ENCODE measurements at places on chromosomes 2 and 18.

GRCh38 chr2:217826520-217826919 is 176.3 kb downstream of the TNS1 start:
- DNase-seq, result no peak

GRCh38 chr18:58254873-58255511 is 211.0 kb downstream of the NEDD4L start:
- DNase-seq, result no peak

DNA sequence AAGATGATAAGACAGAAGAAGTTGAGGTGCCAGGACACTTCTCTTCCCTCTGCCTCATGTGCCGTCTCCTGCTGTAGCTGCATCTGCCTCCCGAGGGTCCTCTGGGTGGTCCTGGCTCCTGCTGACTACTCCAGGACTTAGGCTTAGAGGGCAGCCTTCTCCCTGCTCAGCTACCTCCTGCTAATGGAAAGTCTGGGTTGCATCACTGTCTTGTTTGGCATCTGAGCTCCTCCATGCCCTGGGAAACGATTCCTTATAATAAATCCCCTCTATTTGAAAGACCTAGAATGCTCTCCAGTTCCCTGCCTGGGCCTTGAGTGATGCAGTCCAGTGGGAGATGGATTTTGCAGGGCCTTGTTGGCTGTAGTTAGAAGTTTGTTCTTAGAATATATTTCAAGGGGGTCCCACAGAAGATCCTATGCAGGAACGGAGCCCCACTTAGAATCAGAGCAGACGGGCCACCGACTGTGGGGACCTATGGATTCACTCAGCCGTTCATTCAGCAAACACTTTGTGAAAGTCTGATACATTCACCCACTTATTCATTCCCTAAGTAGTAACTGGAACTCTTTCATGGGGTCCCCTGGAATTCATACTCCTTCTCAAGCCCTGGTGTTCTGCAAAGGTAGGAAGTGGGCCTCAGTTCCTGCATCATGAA is 269.8 kb upstream of the HDAC4 start:
- no peak for DNase-seq

DNA sequence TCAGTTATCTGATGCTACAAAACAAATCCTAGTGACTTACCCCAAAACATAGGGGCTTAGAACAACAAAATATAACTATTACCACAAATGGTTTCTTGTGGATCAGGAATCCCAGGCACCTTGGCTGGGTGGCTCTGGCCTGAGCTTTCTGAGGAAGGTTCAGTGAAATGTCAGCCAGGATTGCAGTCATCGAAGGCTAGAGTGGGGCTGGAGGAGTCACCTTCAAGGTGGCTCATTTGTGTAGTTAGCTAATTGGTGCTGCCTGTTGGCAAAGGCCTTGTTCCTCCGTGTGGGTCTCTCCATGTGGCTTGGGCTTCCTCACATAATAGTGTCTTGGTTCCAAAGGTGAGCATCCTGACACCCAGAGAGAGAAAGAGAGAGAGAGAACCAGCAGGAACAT is 57.4 kb downstream of the COPS8 start:
- DNase-seq, result no peak

DNA sequence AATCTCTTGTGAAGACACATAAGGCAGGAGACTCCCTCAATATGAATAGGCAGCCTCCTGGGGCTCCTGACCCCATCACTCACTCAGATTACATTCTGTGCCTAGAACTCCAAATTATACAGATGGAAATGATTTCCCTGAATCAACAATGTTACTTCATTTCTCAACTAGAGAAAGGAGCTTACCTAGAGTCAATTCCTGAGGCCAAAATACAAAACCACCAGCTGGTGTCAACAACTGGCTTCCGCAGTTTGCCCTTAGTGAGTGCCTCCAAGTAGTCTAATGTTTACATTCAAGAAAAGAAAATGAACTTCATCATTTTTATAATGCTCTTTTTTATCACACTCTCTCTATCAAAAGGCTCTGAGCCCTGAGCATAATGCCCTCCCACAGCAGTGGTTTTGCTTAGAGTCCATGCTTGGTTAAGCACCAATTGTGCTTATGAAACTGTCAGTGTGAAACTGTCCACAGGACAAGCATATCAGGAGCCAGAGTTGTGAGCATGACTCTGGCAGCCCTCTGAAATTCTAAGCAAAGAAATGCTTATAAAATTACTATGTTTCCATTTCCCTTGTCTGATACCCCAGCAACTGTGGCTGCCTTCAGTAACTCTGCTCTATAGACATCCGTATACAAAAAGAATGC is 305.7 kb upstream of the PKDCC start:
- no peak for DNase-seq

DNA sequence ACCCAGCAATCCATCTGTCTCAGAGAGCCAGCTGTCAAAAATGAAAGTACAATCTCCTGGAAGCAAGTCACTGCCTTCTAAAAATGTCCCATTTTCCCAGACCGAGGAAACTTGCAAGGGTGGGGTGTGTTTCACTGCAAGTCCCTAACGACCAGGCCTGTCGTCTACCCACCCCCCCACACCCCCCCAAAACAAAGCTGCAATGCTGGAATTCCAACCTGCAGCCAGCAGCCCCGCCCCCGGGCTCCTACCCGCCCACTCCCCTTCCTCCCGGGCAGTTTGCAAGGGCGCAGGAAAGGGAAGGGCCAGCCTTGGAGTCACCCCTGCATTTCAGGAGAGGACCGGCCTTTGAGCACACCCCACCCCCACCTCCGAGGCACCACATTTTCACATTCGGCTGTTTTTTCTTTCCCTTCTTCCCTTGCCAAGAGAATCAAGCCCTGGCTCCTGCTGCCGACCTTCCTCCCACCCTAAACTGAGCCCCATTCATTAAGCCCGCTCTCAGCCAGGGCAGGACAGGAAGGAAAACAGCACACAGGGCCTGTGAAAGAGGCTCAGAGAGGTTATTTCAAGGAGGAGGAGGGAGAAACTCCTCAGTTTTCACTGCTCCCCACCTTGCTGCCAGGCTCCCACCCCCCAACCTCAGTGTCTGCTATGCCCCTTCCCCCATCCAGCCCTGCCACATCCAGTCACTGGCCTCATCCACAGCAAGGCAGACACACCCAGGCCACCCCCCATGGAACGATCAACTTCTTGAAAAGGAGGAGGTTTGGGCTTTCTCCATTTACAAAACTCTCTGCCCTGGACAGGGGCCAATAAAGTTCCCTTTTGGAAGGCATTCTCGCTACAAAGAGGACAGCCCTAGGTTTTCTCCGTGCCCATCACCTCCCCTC is 11.3 kb downstream of the SMAD7 start:
- DNase-seq, result no peak

GRCh38 chr2:234269769-234270204 is 219.3 kb downstream of the SPP2 start:
- DNase-seq, result no peak

- DNase-seq, result no peak
These were observed 151.8 kb upstream of the SERPINE2 start for GRCh38 chr2:224190936-224191270.

- DNase-seq, result peak; percentile 38
These were observed 121.8 kb downstream of the CERS6 start for GRCh38 chr2:168577885-168578284.

GRCh38 chr18:8938817-8939216 is 163.7 kb upstream of the NDUFV2 start:
- DNase-seq, result peak; percentile 66

GRCh38 chr18:40524881-40525280 is 1430.2 kb upstream of the PIK3C3 start:
- no peak for DNase-seq

DNA sequence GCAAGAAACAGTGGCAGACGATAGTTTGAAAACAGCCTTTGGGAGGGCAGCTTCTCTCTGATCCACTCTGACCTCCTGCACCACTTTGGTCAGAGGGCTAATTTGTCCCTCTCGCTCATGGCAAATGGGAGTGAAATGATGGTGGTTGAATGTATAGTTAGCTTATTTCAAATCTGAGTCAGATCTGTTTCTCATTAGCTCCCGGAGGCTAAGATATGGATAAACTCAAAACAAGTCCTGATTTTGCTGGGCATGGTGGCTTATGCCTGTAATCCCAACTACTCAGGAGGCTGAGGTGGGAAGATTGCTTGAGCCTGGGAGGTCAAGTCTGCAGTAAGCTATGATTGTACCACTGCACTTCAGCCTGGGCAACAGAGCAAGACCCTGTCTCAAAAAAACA is 145.0 kb downstream of the ALK start:
- no peak for DNase-seq

DNA sequence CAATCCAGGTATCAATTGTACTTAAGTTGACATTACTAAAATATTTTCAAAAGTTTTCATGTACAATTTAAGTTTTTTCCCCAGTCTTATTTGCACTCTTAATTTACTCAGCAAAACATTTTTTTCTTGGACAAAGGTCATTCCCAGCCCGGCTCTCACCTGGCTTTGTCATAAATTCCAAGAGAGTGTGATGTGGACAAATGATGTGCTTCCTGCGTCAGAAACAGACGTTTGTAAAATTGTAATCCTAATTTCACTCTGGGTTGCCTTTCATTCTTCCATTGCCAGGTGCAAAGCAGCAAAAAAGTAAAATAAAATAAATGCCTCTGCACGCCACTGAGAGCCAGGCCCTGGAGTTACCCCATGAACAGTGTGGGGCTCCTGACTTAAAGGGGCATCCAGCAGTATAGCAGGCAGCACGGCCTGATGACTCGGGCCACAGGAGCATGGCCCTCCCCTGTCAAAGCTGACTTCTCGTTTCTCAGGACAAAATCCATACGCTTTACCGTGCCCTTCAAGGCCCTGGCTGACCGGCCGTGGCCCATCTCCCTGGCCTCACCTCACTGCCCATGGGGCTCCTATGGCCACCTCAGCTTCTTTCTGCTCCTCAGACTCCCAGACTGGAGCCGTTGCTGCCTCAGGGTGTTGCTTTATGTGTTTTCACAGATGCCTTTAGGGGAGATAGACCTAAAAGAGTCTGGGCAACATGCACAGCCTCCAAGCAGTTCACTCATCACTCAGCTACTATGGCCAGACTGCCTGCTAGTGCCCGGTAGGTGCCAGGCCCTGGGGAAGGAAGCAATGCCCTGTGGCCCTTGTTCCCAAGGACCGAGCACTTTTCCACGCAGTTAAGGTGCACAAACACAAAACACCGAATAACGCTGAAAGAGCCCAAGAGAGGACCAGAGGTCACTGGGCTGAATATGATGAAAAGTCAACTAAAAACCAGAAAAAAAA is 7.6 kb upstream of the TMEM185B start:
- no peak for DNase-seq

DNA sequence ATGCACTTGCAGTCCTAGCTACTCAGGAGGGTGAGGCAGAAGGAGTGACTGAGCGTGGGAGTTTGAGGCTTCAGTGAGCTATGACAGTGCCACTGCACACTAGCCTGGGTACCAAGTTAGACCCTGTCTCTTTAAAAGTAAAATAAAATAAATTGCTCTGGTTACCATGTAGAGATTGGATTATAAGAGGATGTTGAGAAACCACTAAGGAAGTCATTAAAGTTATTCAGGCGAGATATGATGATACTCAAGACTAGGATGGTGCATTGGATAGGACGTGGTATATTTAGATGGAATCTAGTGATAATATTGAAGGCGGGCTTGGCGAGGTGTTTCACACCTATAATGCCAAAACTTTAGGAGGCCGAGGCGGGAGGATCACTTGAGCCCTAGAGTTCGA is 50.6 kb downstream of the BMPR2 start:
- no peak for DNase-seq

- no peak for DNase-seq
These were observed 66.0 kb downstream of the TTC32 start for GRCh38 chr2:19835781-19836281.

- no peak for DNase-seq
These were observed 37.8 kb upstream of the PTPN4 start for GRCh38 chr2:119721904-119722303.

DNA sequence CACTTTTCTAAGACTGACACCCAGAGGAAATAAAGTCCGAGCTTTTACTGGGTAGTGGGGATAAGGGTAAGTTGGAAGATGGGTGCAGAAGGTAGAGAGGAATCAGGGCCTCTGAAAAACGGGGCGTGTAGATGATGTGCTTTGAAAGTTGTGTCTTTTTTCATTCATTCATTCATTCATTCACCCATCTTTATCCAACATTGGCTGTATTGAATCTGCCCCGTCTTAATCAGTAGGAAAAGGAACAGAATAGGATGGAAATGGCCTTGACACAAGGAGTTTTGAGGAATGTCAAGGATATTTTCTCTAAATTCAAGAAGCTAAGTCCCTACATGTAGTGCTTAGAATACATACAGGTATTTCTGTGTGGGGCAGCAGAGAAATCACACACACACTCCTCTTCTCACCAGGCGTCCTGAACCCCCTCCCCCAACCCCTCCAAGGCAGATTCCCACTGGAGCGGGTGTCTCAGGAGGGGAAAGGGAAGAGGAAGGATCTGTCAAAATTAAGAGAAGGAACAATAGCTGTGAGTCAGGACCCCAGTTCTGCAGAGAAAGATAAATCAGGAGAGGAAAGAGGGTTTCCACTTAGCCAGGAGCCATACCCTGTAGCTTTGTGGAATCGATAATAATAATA is 13.9 kb downstream of the DYSF start:
- no peak for DNase-seq

- no peak for DNase-seq
These were observed 139.6 kb upstream of the PELI1 start for GRCh38 chr2:64283641-64284361.

- no peak for DNase-seq
These were observed 7.4 kb downstream of the THNSL2 start for GRCh38 chr2:88177556-88177955.

- no peak for DNase-seq
These were observed 214.0 kb downstream of the SS18 start for GRCh38 chr18:25876330-25876948.

DNA sequence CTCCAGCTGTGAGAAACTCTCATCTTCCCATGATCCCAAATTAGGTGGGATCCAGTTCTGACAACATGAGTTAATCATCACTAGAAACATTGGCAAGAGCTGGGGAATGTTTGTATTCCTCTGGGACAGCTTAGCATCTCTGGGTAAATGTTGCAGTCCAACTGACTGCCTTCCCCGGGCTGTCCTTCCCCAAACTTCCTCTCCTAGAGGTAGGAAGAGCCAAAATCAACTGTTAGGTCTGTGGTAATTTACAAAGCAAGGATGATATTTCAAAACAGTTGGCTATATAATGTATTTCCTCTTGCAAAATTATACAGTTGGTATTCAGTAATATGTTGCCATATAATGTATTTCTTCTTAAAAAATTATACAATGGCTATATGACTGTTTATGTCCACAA is 148.5 kb downstream of the MGAT5 start:
- DNase-seq, result peak; percentile 12

- no peak for DNase-seq
These were observed 10.8 kb upstream of the LYPD6B start for GRCh38 chr2:149027590-149028250.
